ENCODE measurements at places on chromosomes 3 and 15. TPM values are rescaled to one million over a fixed set of nuclear protein-coding genes. Genes with fewer than 3 reads are reported as not detected.

DNA sequence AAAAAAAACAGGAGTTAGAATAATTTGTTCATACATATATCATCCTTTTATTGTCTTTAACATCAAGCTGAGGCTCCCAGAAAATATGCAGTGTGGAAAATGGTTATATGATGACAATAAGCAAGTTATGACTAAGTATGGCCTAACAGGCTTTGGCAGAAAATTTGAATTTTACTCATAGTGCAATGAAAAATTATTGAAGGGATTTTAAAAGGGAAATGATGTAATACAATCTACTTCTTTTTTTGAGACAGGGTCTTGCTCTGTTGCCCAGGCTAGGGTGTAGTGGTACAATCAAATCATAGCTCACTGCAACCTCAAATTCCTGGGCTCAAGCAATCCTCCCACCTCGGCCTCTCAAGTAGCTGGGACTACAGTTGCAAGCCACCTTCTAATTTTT is 78.7 kb downstream of the FAIM start:
- no peak for DNase-seq

GRCh38 chr3:13821126-13821525 is 58.7 kb downstream of the WNT7A start:
- DNase-seq = no peak

DNA sequence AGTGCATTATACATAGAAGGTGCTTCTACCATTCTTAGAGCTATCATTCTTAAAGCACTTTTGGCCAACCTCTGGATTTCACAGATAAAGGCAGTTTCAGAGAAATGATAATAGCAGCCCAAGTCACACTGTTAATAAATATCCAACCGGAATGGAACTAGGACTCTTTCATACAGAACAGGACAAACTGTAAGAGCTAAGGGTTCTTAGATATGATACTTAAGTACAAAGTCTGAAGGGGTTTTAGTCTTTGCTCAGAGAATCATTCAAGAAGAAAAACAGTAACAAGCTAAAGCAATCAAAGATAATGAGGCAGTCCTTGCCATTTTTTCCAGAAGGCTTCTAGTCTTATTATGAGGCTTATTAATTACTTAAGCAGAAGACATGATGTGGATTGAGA is 239.0 kb downstream of the ERC2 start:
- DNase-seq = no peak

GRCh38 chr15:55774113-55774970 is 31.4 kb upstream of the PRTG start:
- peak; percentile 8 for DNase-seq

- DNase-seq = no peak
Observed at GRCh38 chr15:31402511-31403056, 75.9 kb downstream of the KLF13 start.

GRCh38 chr15:28921919-28922706 is 36.3 kb downstream of the APBA2 start:
- DNase-seq = no peak

DNA sequence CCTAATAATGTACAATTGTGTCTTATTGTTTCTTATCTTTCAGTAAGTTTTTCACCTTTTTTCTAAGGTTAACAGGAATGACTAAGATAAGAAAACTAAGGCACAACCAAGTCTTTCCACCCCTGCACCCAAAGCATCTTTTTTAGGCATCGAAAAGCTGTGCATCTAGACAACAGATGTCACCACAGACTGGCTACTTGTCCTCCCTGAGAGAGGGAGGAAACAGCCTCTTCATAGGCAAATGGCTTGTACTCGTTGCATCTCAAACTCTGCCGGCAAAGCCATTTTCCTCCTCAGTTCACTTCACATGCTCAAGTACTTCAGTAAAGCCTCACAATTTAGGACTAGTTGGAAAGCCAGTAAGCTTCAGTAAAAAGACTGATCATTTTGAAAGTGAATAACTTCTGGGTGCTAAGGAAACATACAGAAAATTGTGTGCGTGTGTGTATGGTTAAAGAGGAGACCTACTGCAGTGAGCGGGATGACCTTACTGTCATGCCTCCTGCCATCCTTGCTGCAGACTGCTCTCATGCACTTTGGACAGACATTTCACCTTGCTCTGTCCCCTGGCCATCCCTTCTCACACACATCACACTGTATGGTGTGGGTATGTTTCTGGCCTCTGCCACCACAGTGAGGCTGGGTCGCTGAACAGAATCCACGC is 36.5 kb upstream of the HACD2 start:
- no peak for DNase-seq

DNA sequence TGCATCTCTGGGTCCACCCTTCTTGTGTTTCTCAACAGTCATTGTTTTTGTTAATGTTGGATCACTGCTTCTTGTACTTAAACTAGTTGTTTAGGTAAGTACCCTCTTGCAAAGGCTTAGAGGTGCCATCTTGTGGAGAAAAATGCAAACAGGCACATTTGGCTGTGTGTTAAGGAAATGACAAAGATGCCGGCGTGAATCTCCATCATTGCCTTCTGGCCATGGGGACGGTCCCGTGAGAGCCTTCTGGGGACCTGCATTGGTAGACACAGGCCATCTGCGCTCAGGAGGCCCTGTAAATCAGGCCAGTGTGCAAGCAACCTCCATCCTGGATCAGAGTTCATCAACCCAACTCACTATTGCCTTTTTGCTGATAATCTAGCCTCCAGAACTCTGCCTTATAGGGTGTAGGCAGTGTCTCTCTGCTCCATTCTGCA is 158.6 kb upstream of the NR2E3 start:
- no peak for DNase-seq

DNA sequence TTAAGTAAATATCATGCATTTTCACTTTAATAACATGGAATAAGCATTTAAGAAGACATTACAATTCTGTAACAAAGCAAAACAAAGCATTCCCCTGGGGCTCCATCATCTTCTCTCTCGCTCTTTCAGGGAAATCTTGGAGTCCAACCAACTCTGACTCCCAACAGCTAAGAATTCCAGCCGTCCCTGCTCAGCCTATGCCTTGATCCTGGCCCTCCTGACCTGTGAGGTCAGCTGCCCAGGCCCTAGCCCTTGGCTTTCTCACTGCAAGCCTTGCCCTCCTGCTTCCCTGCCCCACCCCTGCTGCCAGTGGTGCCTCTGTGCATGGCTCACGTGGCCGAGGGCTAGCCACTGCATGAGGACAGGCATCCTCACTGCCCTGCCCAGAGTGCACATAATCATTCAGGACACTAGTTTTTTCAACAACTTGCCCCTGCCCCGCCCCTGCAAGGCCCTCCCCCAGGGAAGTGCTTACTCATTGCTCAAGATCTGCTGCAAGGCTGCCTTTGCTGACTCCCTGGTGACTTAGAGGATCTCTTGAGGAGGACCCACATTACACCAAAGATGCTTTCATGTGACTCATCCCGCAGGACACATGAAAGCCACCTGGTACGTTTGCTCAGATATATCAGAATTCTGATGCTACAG is 37.6 kb downstream of the MTMR10 start:
- DNase-seq = no peak

DNA sequence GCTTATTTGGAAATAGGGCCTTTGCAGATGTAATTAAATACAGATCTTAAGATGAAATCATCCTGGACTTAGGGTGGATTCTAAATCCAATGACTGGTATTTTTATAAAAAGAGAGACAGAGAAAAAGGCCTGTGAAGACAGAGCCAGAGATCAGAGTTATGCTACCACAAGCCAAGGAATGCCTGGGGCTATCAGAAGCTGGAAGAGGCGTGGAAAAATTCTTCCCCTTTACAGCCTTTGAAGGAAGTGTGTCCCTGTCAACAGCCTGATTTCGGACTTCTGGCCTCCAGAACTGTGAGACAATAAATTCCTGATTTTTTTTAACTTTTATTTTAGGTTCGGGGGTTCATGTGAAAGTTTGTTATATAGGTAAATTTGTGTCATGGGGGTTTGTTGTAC is 154.1 kb upstream of the CADPS start:
- no peak for DNase-seq

- DNase-seq = no peak
Observed at GRCh38 chr3:136311968-136312367, 61.8 kb downstream of the PCCB start.

DNA sequence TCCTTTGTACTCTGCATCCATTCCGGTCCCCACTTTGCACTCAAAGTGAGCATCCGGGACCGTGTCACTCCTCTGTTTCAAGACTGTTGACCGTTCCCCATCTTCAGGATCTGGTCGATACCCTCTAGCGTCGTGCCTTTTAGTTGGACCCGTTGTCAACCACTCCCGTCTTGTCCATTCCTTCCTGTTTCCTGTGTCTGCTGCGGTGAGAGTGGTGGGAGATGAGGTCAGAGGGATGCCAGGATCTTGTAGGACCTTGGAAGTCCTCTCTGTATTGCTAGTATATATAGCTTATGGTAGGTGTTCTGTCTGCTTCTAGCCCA is 624 bp downstream of the BRK1 start:
- DNase-seq = no peak

GRCh38 chr3:98800401-98800800 is 37.3 kb downstream of the ST3GAL6 start:
- DNase-seq = no peak

DNA sequence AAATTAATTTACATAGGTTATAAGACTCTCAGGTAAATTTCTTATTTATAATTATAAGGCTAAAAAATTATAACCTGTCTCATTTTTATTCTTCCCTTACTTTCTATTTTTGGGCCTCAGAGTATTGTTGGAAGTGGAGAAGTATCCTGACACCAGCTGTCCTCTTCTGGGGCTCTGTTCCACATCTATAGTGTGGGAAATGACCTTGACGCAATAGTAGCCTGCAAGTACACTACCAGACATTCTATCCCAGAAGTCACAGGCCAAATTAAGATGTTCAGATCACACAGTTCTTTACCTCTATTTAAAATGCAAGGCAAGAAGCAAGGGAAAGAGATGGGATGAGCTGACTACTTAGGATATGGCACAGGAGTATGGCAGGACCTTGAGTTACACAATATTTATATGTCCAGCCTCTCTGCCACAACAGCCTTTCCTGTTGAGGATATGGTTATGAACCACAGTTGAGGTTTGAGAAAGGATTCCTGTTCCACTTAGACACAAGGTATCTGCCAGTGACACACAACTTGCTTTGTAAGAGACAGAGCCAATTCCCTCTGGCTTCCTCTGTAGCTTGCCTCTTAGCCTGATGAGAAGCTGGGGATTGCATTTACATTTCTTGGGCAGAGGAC is 158.0 kb upstream of the IL12A start:
- DNase-seq = no peak

GRCh38 chr3:50324351-50325112 is 2.0 kb upstream of the HYAL2 start:
- peak; percentile 39 for DNase-seq

- no peak for DNase-seq
Observed at GRCh38 chr15:78012643-78013077, 64.9 kb downstream of the TBC1D2B start.

GRCh38 chr3:150995510-150995909 is 23.0 kb upstream of the CLRN1 start:
- DNase-seq = no peak

GRCh38 chr3:52742418-52743041 is 28.2 kb downstream of the NEK4 start:
- DNase-seq = no peak

- no peak for DNase-seq
Observed at GRCh38 chr3:187773233-187774184, 28.2 kb upstream of the BCL6 start.

DNA sequence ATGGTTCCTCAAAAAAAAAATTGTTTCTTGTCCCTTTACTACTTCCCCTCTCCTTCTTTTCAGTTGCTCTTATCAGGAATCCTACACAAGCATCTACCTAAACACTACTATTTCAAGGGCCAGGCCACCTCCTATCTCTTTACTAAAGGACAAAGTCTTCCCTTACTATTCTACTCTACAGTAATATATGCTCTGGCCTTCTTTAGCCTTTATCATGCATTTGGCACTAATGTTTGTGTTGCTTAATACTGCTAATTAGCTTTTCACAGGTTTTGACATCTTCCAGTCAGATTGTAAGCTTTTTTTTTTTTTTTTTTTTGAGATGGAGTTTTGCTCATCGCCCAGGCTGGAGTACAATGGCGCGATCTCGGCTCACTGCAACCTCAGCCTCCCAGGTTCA is 5.3 kb downstream of the CEP19 start:
- DNase-seq = no peak

DNA sequence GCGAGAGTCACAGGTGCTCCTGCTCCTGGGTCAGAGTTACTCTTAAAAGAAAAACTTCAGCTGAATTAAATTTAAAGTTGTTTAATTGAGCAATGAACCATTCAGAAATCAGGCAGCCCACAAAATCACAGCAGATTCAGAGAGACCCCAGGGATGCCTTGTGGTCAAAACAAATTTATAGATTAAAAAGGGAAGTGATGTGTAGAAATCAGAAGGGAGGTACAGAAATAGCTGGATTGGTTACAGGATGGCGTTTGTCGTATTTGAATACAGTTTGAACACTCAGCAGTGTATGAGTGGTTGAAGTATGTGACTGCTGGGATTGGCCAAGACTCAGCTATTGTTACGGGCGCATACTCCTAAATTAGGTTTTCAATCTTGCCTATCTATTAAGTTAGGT is 58.6 kb downstream of the UACA start:
- DNase-seq = no peak

GRCh38 chr3:6622260-6622659 is 238.7 kb upstream of the GRM7 start:
- DNase-seq = no peak

- no peak for DNase-seq
Observed at GRCh38 chr3:191381303-191381702, 51.0 kb upstream of the UTS2B start.

- DNase-seq = no peak
Observed at GRCh38 chr3:138434875-138435772, 708 bp downstream of the ESYT3 start.

- no peak for DNase-seq
Observed at GRCh38 chr3:127215714-127216414, 22.9 kb downstream of the PRR23E start.

DNA sequence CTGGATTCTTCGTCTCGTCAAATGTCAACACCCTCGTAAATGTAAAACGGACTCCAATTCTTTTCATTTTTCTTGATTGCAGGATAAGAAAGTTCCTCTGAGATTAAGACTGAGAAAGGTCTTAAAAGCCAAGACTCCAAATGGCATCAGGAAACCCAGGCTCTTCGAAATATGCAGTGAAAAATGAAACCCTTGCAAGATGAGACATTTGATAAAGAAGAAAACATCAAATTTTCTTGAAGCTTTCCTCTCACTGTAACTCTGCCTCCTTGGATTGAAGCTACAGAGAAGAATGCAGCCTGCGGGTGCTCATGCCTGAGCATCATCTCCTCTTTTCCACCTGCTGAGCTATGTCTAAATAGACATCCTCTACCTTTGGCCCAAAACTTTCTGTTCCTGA is 342.4 kb upstream of the THBS1 start:
- no peak for DNase-seq

The SNRPN gene
- total RNA-seq = 169 TPM

The TMC3 gene
- total RNA-seq = not detected

The CFAP91 gene
- total RNA-seq = 0.25 TPM

The AADACL2 gene
- total RNA-seq = not detected

The PEAK1 gene
- total RNA-seq = 23.0 TPM

The NME9 gene
- total RNA-seq = 1.2 TPM

The TPRG1 gene
- total RNA-seq = 5.3 TPM

The SERPINI2 gene
- total RNA-seq = not detected

The ZMYND10 gene
- total RNA-seq = 3.6 TPM

The TGM5 gene
- total RNA-seq = not detected

The OR5K4 gene
- not detected for total RNA-seq

The FBXO22 gene
- 22.2 TPM for total RNA-seq
